ENCODE measurements at places on chromosomes 5 and 9. TPM values are rescaled to one million over a fixed set of nuclear protein-coding genes. Genes with fewer than 3 reads are reported as not detected.

The RFK gene
- total RNA-seq: 32.1 TPM

The SPINK9 gene
- total RNA-seq: not detected

The UNC13B gene
- total RNA-seq: 46.9 TPM

The SLIT3 gene
- 69.6 TPM for total RNA-seq

The GABRB2 gene
- 2.0 TPM for total RNA-seq

The PCA3 gene
- total RNA-seq: not detected

The SLC46A2 gene
- total RNA-seq: 0.27 TPM

- DNase-seq: no peak
Measured at GRCh38 chr9:36987891-36988290, 46.2 kb downstream of the PAX5 start.

GRCh38 chr5:85345818-85346217 lies 961.1 kb upstream of the EDIL3 start:
- no peak for DNase-seq

DNA sequence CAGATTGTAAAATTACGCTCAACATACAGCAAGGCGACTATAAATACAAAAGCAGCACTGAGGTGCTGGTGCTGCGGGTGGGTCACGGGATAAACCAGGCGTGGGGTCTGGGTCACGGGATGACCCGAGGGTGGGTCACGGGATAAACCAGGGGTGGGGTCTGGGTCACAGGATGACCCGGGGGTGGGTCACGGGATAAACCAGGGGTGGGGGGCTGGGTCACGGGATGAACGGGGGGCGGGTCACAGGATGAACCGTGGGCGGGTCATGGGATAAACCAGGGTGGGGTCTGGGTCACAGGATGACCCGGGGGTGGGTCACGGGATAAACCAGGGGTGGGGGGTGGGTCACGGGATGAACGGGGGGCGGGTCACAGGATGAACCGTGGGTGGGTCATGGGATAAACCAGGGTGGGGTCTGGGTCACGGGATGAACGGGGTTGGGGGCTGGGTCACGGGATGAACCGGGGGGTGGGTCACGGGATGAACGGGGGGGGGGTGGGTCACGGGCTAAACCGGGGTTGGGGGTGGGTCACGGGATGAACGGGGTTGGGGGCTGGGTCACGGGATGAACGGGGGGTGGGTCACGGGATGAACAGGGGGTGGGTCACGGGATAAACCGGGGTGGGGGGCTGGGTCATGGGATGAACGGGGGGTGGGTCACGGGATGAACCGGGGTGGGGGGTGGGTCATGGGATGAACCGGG lies 30.2 kb upstream of the SLC9A3 start:
- no peak for DNase-seq

DNA sequence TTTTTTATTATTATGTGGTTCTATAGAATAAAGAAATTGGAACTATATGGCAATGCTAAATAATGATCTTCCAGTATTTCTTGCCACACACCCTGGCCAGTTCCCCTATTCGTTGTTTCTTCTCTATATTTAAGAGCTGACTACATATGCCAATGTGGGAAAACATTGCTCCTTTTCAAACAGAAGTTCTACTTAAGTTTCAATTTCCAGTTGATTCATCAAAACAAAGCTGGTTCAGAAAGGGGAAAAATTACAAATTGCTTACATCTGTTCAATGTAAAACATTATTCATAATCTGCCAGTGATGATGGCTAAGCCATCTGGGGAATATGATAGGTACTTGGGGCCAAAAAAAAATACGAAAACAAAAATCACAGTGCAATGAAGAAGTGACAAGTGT lies 76.9 kb downstream of the ST8SIA4 start:
- DNase-seq: no peak

DNA sequence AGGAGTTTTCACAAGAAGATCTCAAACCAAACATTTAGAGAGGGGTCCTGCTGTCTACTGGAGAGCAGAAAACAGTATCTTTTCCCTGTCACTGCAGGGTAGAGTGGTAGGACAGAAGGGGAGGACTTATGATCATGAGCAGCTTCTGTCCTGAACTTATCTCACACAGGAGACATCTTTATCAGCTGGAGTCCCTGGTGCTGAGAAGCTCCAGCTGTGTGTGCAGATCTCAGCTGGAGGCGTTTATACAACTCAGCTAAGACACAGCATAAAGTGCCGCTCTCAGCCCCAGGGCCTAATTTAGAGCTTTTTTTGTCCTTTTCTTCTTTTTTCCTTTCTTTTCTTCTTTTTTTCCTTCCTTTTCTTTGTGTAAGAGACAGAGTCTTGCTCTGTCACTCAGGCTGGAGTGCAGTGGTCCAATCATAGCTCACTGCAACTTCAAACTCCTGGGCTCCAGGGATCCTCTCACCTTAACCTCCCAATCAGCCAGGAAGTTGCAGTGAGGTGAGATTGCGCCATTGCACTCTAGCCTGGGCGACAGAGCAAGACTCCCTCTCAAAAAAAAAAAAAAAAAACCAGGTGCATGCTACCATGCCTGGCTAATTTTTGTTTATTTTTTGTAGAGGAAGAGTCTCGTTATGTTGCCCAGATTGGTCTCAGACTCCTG lies 31.9 kb downstream of the CCDC125 start:
- peak; percentile 18 for DNase-seq

- no peak for DNase-seq
Measured at GRCh38 chr5:118923295-118924005, 64.9 kb downstream of the DTWD2 start.

DNA sequence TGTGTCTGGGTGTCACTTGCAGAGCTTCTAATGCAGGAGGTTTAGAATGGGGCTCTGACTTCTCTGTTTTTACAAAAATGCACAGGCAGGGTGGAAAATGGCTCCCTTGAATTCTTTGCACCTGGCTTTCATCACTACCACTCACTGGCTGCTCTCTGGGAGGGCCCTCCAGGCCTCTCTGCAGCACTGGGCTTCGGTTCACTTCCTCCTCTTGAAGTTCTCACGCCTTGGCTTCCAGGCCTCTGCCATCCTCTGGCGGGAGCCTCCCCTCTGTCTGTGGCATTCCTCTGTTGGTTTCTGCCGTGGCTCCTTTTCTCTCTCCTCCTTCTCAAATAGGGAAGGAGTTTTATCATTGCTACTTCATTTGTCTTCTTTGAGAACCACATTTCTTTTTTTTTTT lies 2.8 kb upstream of the PRLR start:
- peak; percentile 66 for DNase-seq

- no peak for DNase-seq
Measured at GRCh38 chr9:134770972-134771971, 109.3 kb upstream of the FCN2 start.

GRCh38 chr9:83986765-83987401 lies 6.3 kb downstream of the RMI1 start:
- DNase-seq: peak; percentile 51

DNA sequence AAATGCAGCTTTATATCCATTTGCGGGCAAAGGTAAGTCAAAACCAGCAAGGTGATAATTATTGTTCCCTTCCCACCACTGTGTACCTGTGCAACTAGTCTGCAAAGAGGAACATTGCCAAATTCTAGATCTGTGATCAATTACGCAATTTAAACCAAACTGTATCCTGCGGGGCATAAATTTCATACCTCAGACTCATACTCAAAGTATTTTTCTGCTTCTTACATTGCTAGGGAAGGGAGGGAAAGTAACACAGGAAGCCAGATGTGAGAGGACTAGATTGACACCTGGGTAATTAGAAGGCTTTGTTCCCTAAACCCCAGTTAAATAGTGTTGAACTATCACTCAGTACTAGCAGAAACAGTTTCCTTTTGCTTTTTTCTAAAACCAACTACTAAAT lies 240.2 kb upstream of the ZNF608 start:
- no peak for DNase-seq
